ENCODE measurements at places on chromosomes 7 and 10. TPM values are rescaled to one million over a fixed set of nuclear protein-coding genes. Genes with fewer than 3 reads are reported as not detected.

The SYPL1 gene
- 113 TPM for total RNA-seq

The DNA2 gene
- total RNA-seq: 16.8 TPM

The SVOPL gene
- 2.5 TPM for total RNA-seq

The GALNT17 gene
- 27.0 TPM for total RNA-seq

The RSBN1L gene
- total RNA-seq: 58.4 TPM

Data from urinary bladder (tissue), 4 donors.